ENCODE measurements at places on chromosomes 16 and 17. TPM values are rescaled to one million over a fixed set of nuclear protein-coding genes. Genes with fewer than 3 reads are reported as not detected.

GRCh38 chr17:896454-896853 lies 83.1 kb downstream of the NXN start:
- no peak for DNase-seq

DNA sequence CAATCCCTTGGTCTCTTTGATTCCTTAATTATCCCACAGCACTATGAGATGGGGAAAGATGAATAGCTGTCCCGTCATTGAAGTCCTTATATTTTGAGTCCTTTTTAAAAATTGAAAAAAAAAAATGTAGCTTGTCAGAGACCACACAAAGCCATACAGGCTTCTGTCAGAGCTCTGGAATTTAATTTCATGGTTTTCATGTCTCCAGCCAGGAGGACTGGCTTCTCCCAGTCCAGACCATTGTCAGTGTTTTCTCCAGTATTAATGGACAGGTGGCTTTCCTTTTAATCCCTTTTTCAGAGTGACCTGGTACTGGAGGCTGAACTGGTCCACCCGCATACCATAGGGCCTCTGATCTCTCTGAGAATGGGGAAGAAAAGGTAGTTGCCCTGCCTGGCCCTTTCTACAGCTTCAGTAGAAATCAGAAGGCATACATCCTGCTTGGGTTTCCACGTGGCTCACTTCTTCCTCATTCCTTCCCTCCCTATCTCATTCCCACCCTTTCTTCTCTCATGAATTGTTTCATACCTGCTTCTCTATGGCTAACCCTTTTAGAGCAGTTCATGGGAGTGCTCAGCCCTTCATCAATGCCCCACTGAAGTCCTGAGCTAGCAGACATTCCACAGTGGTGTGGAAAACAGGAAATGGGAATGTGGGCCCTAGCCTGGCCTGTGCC lies 29.1 kb downstream of the TRIM16 start:
- DNase-seq: no peak

DNA sequence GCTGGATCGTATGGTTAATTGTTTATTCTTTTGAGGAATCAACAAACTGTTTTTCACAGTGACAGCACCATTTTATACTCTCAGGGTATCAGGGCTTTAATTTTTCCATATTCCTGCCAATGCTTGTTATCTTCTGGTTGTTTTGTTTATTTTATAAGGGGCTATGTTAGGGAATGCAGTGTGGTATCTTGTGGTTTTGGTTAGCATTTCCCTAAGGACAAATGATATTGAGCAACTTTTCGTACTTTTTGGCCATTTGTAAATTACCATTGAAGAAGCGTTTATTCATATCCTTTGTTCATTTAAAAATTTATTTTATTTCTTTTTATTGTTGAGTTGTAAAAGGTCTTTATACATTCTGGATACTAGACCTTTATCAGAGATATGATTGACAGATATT lies 322.0 kb upstream of the SALL1 start:
- DNase-seq: no peak

GRCh38 chr16:47848421-47849109 lies 307.2 kb downstream of the ABCC12 start:
- no peak for DNase-seq

DNA sequence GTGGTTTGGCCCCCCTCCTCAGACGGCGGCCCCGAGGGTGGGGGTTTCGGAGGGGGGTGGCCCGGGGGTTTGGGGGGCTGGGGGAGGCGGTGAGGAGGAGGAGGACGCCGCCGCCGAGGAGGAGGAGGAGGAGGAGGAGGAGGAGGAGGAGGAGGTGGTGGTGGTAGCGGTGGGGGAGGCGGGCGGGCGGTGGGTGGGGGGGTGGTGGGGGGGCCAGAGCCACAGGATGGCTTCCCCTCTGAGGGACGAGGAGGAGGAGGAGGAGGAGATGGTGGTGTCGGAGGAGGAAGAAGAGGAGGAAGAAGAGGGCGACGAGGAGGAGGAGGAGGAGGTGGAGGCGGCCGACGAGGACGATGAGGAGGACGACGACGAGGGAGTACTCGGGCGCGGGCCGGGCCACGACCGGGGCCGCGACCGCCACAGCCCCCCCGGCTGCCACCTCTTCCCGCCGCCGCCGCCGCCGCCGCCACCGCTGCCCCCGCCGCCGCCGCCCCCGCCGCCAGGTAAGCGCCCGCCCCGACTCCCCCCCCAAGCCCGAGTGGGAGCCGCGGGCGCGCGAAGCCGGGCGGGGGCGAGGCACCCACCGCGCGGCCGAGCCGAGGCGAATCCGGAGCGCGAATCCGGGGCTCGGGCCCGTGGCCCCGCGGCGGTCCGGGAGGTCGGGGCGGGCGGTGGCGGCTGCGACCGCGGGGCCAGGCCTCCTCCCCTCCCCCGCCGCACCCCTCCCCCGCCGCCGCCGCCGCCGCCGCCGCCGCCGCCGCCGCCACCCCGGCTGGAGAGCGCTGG lies 3.8 kb upstream of the CHD3 start:
- DNase-seq: peak; percentile 10

DNA sequence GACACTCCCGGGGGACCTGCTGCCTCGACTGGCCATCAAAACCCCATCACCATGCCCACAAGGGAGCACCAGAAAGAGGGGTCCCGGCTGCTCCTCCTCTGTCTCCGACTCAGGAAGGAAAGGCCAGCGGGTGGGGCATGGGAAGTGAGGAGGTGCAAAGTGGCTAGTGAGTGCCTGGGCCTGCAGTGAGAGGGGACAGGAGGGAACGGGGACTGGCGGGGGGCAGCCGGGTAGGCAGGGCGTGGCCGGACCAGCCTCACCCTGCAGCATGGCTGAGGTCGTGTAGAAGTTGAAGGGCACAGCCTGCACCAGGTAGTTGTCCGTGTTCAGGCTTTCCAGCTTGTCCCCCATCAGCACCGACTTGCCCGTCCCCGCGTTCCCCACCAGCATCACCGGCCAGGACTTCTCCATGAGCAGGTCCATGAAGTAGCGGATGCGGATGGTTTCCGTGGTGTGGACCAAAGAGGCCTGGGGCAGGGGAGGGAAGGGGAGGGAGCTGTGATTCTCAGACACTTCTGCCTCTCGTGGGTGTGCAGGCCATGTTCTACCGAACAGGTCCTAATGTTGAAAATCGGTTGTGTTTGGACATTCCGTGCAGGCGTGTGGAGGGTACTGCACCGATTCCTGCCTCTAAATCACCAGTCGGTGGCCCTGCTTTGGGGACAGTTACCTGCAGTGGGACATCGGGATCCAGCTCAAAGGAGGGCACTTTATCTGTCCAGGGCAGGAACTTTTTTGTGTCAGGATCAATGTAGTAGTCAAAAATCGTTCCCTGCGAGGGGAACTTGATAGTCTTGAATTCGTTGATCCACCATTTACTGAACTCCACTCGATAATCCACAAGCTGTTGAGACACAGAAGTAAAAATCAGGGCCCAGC lies 91.7 kb downstream of the DNAH17 start:
- DNase-seq: no peak

DNA sequence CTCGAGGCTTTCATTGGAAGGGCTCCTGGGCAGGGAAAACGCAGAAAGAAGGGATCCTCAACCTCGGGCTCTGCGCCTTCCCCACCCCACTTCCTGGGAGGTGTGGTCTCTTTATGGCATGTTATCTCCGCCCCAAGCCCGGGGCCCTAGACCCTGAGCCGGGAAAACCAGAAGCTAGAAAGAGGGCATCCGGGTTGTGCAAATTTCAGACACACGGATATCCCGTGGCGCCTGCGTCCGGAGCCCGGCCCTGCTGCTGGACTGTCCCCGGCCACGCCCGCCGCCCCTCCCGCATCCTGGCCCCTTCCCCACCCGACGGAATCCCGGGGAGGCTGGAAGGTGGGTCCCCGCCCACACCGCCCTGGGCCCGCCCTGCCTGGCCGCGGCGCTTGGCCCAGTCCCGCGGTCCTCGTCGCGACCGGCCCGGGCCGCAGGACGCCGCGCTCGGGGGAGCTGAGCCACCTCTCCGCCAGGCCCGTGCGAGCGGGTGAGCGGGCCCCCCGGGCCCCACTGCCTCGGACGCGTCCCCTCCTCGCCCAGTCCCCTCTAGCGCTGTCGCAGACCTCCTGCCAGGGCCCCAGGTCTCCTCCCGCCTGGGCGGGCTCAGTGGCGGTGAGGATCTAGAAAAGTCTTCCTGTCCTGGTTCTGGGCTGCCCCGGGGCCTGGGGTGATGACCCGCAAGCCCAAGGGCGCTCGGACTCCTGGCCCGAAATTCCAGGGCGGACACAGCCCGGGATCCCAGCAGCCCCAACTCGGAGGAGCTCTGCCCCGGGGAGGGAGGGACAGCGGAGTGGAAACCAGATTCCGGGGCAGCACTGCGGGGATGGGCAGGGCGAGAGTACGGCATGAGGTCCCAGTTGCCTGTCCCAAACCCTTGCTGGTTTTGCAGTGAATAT lies at the start of gene SLC16A5:
SLC16A5 (plus strand) TSS at position 397 of the 896 bp plus-strand sequence. CDS start 5,683 bp downstream, outside the sequence.
- peak; percentile 71 for DNase-seq

GRCh38 chr16:1413684-1414531 lies 596 bp downstream of the UNKL start:
- peak; percentile 43 for DNase-seq

DNA sequence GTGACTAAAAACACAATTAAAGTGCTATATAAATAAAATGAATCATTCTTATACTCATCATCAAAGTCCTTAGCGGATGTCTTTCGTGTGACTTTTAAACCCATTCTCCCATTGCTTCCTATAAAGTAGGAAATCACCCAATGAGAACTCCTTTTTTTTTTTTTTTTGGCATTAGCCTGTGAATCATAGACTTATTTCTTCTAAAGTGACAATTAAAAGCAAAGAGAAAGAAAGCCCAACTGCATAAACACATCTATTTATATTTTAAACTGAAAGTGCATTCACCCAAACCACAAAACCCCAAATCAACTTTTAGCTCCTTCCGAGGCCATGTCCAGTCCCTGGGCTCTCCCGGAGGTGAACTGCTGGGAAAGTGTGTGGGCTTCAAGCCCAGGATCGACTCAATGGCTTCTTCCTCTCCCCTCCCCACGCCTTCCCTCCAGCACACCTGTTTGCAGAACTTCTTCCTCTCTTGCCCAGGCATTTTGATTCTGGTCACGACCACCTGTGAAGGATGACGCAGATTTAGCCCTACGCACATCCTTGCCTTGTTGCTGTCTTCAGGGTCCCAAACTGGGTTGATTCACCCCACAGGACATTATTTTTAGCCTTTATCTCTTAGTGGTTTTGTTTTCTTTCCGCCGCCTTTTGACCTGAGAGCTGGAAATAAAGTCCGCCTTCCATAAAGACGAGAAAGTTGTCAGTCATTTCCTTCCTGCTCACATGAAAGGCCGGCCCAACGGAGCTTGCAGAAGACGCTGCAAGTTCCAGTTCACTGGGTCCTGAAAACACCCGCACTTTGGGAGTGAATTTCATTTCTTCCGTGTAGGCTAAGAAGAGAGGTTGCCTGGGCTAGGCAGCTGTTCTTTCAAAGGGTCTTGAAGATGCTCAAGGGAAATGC lies 166.8 kb downstream of the MAP2K6 start:
- DNase-seq: no peak

DNA sequence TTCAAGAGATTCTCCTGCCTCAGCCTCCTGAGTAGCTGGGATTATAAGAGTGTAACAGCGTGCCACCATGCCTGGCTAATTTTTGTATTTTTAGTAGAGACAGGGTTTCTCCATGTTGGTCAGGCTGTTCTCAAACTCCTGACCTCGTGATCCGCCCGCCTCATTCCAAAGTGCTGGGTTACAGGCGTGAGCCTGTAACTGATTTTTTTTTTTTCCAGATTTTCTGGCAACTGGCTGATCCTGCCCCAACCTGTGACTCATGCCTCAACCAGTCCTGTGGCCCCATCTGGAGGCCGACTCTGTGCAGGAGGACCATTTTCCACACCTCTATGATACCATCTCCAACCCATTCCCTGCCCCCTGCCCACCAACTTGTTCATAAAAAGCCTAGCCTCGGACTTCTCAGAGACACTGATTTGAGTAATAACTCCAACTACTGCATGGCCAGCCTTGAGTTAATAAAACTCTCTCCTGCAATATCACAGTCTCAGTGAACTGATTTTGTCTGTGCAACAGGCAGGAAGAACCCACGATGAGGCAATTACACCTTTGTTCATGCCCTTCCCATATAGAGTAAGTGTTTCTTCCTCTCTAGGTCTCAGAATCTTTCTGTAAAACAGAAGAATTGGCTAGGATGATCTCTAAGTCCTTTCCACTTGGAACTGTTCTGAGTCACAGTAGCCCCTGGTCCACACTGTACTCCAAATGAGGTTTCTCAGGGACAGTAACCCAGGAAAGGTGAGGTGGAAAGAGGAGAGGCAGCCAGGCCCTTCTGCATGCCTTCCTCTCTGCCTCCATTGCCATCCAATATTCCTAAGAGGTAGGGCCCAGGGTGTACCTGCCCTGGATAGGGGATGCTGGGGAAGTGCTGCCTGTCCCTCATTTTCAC lies 8.8 kb upstream of the CNOT1 start:
- peak; percentile 86 for DNase-seq

DNA sequence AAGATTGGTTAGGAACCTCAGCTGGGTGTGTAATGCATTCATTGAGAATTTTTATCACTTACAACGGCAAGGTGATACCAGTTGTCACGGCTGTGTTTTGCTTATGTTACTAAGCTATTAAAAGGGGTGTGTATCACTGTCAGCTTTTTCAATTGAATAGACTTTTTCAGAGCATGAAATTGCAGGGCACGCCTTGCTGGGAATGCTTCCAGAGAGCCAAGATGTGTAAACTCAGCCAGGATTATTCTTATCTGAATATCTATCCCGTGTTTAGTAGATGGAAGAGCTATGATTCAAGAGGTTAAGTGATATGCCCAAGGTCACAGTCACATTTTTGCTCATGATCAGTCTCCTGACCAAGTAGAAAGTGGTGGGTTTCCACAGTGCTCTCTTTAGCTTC lies 6.6 kb upstream of the TEKT3 start:
- DNase-seq: no peak

DNA sequence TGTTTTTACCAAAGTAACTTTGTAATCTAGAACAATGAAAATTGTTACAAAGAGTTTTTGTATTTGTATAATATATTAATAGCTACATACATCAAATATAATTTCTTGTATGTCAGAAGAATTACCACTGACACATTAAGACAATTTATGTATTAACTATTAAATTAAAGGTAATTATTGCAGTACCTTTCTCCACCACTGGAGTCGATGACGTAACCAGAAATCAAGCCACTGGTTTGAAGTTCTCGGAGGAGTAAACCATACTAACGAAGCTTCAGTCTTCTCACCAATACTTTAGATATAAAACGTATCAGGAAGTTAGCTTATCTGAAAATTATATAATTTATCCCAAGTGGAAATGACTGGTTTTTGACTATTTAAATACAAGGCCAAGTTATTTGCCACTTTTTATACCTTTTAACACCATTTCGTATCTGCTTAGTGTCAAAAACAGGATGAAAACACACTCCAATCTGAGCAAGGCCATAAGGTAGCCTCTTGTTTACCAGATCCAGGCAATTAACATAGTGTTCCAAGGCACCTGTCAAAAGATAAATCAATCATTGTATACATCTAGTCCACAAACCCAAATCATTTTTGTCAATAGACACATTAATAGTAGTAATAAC lies 4.3 kb downstream of the POLG2 start:
- no peak for DNase-seq

- no peak for DNase-seq
Observed at GRCh38 chr16:84498859-84499620, 5.4 kb downstream of the MEAK7 start.

Gene MYH2
- not detected for polyA plus RNA-seq

Gene LGALS9B
- polyA plus RNA-seq: 0.10 TPM

Gene AANAT
- 0.30 TPM for polyA plus RNA-seq

Gene HSD17B2
- 0.10 TPM for polyA plus RNA-seq

Data from adrenal gland (tissue), 19 donors.